Stimulated activated CD4-positive, alpha-beta T cell treated with anti-CD3 and anti-CD28 coated beads, Interleukin-4, amount 100 ng/mL, for 1 hour (primary cell): ENCODE measurements at places on chromosomes 4 and X.

GRCh38 chr4:113328514-113328913 lies 279.1 kb downstream of the ANK2 start:
- peak; percentile 7 for DNase-seq

GRCh38 chr4:19135895-19136633 lies 1114.5 kb upstream of the LCORL start:
- no peak for DNase-seq

DNA sequence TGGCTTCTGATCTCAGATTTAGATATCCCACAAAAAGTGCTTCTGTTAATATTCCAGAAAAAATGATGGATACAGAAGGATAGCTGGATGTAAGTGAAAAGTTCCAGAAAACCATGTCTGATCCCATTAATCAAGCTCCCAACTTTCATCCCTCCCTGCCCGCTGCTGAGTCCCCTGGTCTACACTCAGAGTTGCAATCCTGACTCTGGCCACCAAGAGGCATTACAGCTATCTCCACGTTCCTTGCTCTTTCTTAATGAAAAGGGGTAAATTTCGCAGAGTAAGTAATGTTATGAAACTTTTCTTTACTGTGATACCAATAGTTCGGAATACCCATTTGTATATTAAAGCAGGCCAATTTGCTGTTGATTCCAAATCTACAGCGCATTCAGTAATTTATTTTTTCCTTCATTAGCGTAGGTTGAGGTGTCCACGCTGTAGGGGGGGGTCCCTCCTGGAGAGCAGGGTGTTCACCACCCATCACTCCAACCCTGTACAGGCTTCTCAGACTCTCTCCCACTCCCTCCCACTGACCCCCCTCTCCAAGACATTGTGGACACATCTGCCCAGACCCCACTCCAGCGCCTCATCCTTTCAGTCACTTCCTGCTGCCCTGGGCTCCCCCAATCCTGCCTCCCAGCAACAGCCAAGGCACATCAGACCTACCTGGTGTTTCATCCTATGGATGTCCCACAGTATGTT lies 55.1 kb downstream of the RAB40A start:
- peak; percentile 4 for DNase-seq

GRCh38 chr4:123083646-123084045 lies 161.2 kb upstream of the NUDT6 start:
- DNase-seq: no peak

- no peak for DNase-seq
These were observed 205.4 kb downstream of the SPATA18 start for GRCh38 chr4:52256522-52256921.

GRCh38 chrX:124342174-124342867 lies 4.0 kb upstream of the SH2D1A start:
- no peak for DNase-seq

GRCh38 chrX:152149648-152150047 lies 11.3 kb upstream of the MAGEA10 start:
- DNase-seq: no peak

GRCh38 chrX:43870758-43871419 lies 11.4 kb downstream of the MAOB start:
- no peak for DNase-seq

DNA sequence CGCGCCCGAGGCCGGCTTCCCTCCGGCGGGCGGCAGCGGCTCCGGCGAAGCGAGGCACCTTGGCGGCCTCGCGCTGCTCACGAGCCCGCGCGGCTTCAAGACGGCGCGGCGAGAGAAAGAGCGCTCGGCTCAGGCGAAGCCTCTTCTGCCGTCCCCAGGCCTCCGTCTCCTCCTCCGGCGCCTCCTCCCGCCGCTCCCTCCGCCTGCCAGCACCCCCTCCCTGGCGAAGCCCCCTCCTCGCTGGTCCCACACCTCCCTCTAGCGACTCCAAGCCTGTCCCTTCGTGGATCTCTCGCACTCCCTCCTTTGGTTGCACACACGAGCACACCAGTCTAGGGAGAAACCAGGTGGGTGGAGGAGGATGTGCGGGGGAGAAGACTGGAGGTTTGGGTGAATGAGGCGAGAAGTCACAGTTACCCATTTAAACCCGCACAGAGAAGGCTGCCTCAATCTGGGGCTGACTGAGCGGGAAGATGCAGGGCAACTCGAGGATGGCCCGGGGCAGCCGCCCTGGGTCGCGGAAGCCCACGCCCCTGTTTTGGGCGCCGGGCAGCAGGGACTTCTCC lies at the start of gene CAMK2D:
Gene CAMK2D, minus strand, starts transcription at position 119 of the 566 bp plus-strand sequence. CDS start 670 bp downstream, outside the sequence.
- DNase-seq: peak; percentile 85

GRCh38 chr4:1992468-1993168 lies 16.2 kb downstream of the NELFA start:
- DNase-seq: no peak

- no peak for DNase-seq
These were observed 93.0 kb downstream of the FAM53A start for GRCh38 chr4:1591107-1591506.

DNA sequence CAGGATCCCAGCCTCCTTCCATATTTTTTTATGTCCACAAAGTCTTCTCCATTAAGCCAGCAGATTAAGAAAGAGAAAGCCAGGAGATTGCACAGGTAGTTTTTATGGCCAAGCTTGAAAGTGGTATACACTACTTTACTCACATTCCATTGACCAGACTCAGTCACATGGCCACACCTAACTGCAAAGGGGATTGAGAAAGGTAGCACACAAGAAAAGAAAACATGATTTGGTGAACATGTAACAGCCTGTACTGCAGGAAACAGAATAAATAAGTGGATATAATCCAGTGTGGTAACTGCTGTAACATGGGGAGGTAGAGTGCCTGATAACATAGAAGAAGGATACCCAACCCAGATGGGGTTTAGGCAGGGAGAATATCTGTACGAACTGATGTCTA lies 43.9 kb downstream of the HOPX start:
- no peak for DNase-seq

GRCh38 chrX:119127650-119128049 lies at the start of gene KIAA1210:
TSS of gene KIAA1210 (minus strand) at chrX:119127812. CDS start at chrX:119123642, 4,170 bp downstream.
- no peak for DNase-seq

DNA sequence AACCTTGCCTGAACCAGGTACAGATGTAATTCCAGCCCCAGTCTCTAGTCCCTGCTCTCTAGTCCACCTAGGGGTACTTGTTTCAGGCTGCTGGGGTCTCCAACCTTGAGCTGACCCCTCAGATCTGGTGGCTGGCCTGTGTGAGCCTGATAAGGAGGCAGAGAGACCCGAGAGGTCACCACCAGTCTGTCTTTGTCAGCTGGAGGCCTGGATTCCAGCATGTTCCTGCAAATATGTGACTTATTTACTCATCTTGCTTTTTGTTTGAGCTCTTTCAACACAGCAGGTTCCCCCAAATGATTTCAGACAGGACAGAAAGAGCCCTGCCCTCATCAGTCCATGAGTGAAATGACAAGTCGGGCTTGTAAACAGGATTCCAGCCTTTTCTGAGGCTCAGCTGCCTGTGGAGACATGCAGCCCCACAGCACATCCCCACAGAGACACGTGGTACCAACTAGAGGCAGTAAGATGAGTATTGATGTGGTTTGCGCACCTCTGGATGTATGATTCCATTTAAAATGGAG lies 37.5 kb upstream of the STK26 start:
- DNase-seq: no peak

GRCh38 chrX:147173594-147173993 lies 359.1 kb upstream of the CXorf51A start:
- DNase-seq: no peak

GRCh38 chr4:187309456-187309855 lies 585.8 kb upstream of the FAT1 start:
- no peak for DNase-seq

DNA sequence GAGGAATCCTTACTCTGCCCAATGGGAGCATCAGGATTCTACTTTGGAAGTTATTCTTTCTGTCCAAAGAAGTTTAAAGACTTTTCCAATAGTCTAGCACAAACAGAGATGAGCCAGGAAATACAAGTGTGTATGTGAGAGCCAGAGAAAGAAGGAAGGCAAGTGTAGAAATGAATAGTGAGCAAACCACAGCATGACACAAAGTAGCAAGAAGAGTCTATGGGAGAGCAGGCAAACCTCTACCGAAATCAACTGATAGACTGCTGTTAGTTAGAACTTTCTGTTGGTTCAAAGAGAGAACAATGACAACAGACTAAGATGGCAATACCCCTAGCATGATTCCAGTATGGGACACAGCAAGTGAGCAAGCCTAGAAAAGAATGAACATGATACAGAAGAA lies 16.1 kb upstream of the GPR34 start:
- no peak for DNase-seq

- DNase-seq: no peak
These were observed 39.6 kb downstream of the SCD5 start for GRCh38 chr4:82758701-82759685.

GRCh38 chr4:65399084-65399483 lies 271.2 kb downstream of the EPHA5 start:
- no peak for DNase-seq
